ENCODE measurements at places on chromosomes 6 and 20.

DNA sequence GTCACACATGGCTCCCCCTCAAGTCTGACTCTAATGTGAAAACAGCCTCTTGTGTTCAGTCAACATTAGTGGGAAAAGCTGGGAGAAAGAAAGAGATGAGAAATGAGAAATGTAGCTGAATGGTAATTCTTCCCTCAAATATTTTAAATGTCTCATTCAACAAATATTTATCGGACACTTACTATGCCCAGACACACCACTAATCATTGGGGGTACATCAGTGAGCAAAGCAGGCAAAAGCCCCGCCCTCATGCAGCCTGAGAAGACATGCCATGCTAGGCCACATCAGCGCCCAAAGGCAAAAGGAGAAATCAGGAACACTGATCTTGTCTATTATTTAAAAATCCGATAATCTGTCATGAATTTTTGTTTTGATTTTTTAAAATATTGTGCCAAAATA lies 89.9 kb upstream of the ASF1A start:
- DNase-seq = no peak

DNA sequence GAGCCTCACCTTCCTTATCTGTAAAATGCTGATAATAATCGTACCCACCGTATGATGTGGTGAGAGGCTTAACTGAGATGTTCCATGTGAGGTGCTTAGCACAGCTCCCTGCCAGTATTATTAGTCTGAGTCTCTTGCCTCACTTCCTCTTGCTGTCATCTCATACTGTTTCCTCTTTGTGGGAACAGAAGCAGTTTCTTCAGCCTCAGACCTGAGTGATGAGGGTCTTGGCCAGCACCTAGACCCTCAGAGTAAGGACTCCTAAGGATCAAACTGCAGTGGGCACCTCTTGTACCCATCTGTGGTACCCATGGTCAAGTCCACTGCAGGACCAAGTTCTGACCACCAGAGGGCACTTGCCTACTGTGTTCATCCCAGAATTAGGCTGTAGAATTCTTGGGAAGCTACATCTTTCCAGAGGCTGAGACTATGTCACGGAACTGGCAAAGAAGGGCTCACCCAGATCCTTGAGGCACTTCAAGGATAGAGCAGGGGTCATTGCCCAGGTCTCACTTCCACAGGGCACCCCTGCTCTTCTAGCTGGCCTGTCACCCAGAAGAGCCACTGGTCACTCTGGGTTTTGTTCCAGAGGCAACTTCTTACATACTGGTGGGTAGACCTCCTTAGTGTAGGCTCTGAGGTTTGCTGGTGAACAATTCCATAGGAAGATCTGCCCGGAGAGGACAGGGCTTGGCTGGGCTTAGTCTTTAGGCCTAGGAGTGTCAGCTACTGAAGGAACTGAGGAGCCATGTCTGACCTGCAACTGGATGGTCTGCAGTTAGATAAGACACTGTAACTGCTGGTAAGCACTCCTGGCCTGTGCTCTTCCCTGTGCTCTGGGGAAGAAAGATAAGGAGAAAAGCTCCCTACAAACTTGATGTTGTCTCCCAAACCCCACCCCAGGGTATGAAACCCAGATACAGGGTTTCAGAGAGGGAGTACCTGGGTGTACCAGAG lies 20.6 kb upstream of the SGK2 start:
- DNase-seq = peak; percentile 87

GRCh38 chr6:96626759-96627364 lies 63.9 kb downstream of the FHL5 start:
- DNase-seq = peak; percentile 39

DNA sequence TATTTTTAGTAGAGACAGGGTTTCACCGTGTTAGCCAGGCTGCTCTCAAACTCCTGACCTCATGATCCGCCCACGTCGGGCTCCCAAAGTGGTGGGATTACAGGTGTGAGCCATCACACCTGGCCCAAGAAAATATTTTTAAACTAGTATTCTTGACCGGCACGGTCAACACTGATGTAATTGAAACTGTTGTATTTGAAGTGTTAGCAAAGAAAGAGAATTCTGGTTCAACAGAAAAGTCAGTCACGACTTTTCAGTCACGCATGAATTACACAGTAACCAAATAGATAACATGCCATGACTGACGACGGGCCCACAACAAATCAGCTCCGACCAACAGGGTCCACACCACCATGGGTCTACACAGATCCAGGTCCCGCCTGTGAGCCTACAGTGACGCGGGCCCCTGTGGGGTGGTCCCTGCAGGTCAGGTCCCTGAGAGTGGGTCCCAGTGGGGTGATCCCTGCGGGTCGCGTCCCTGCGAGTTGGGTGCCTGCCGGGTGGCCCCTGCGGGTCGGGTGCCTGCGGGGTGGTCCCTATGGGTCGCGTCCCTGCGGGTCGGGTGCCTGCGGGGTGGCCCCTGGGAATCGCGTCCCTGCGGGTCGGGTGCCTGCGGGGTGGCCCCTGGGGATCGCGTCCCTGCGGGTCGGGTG lies 1.0 kb downstream of the GMEB2 start:
- DNase-seq = peak; percentile 50

DNA sequence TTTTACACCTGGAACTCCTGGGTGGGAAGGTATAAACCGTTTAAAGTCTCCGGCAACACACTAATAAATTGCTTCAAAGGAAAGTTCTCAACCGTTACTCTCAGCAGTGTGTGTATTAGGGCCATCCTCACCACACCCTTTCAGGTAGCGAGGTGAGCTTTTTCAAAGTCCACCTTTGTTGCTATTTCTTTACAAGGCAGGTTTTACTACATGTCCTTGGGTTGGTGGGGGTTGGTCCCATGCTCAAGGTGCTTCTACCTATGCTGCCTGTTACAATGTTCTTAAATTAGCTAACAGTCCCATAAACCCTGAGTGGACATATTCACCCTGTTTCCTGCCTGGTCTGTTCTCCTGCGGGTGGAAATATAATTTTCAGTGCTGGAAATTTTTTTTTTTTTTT lies 13.2 kb upstream of the OSER1 start:
- no peak for DNase-seq

DNA sequence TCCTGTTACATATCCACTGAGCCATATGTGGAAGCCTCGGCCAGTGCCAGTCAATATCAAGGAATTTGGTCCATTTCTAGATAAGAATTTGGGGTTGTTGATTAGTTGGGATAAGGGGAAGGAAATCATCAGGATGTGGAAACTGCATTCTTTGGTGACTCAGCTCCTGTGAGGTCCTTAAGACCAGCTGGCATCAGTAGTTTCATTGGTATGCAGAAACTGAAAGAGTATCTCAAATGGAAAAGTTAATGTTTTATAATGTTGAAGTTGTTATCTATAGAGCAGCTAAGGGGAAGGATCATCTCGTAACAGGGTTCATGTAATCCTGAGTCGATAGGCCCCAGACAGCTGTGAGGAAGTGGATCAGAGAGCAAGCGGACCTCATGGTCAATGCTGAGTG lies 87.9 kb upstream of the PRND start:
- no peak for DNase-seq

DNA sequence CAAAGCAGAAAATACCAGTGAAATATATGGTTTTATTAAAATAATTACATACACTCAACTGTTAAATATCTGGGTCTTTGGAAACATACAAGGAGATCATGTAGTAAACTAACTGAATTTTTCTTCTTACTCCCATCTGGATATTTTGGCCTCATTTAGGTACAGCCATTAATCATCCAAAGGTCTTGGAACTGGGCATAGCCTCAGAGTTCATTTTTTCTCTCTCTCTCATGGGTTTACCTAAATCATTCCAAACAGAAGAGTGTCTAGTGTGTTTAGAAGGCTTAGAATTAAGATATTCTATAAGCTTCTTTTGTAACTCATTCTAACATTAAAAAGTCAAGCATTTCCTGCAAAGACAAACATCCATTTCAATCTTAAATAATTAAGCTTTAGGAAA lies 79.4 kb downstream of the HMGCLL1 start:
- no peak for DNase-seq

- DNase-seq = no peak
Measured at GRCh38 chr6:30327232-30327746, 562 bp downstream of the TRIM39 start.

DNA sequence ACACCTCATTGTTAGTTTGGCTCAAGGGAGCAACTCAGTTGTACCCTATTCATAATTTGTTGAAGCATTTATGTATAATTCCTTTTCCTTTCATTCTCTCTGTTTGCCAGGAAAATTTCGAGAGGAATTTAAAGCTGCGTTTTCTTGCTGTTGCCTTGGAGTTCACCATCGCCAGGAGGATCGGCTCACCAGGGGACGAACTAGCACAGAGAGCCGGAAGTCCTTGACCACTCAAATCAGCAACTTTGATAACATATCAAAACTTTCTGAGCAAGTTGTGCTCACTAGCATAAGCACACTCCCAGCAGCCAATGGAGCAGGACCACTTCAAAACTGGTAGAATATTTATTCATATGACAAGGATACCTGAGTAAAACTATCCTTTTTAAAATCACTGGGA lies 45.2 kb upstream of the GFRAL start:
- no peak for DNase-seq

DNA sequence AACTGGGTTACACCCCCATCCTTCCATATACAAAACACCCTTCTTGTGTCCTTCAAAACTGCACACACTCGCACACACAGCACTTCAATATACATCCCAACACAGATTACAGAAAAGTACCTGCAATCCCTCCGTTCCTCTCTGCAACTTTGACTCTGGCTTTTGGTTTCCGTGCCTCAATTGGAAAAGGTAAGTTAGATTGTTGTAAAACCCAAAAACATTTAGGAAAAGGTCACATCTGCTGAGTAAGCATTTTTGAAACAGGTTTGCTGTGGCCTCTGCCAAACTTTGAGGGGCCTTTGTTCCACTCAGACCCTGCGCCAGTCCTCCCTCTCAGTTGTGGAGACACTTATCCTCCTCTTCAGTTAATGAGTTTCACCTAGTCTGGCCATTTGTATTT lies 4.2 kb downstream of the NKX2-4 start:
- DNase-seq = no peak

GRCh38 chr6:1789092-1789491 lies 179.4 kb downstream of the FOXC1 start:
- DNase-seq = peak; percentile 45

- DNase-seq = no peak
Measured at GRCh38 chr6:1667012-1667804, 57.5 kb downstream of the FOXC1 start.

GRCh38 chr20:9036593-9036992 lies 32.3 kb upstream of the PLCB4 start:
- no peak for DNase-seq

- DNase-seq = no peak
Measured at GRCh38 chr20:11261533-11262000, 587.8 kb upstream of the JAG1 start.

DNA sequence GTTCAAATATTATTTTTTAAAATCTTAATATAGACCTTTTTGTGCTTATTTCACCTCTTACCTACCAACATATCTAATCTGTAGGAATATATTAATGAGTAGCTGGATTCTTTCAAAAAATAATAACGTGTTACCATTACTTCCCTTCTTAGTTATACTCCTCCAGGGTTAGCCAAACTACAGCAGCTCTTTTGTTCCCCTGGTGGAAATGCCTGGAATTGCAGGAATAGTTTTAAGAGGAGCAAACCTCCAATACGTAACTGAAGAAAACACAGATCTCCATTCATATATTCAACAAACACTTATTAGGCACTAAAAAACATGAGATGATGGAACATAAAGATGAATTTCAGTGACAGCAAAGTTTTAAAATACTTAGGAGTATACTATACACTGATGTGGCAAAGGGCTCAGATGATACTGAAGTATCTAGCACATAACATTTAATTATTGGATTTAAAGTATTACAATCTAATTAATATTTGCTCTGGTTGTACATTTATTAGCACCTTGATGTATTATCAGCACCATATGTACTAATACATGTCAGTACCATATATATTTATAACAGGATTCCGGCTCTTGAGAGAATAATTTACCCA lies 78.3 kb downstream of the TBX18 start:
- DNase-seq = peak; percentile 38
